IPS DF 19.7 (cell line): ENCODE measurements at places on chromosomes 4 and X.

DNA sequence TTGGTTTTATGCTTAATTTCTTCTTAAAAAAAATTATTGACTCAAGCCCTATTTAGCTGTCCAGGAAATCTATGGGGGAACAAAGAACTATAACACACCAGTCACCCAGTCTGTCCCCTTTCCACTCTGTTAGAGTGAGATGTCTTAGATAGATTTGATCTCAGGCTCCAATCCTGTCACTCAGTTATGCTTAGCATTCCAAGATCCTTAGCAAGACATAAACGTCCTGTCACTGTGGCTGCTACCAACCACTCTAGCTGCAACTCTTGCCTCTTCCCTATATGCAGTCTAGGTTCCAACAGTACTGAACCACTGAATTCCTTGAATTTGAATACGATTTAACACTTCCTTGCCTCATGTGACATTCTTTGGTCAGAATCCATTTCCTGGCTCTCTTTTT, 241.9 kb upstream of the NWD2 start:
- DNase-seq: no peak

- DNase-seq: no peak
Observed at GRCh38 chr4:185771711-185772390, 40.1 kb downstream of the SORBS2 start.

GRCh38 chr4:123343400-123344041, 53.1 kb upstream of the SPRY1 start:
- DNase-seq: no peak

GRCh38 chr4:100977746-100978397, 369.5 kb downstream of the PPP3CA start:
- DNase-seq: no peak

GRCh38 chr4:72671980-72672379, 103.0 kb upstream of the ADAMTS3 start:
- no peak for DNase-seq
